CD4-positive, alpha-beta T cell treated with Interferon gamma for 1 hour (primary cell): ENCODE measurements at places on chromosomes 5 and 9.

GRCh38 chr9:72855890-72856523 lies 96.8 kb downstream of the ALDH1A1 start:
- DNase-seq, result no peak

- no peak for DNase-seq
These were observed 116.5 kb upstream of the DAPK1 start for GRCh38 chr9:87381050-87381711.

DNA sequence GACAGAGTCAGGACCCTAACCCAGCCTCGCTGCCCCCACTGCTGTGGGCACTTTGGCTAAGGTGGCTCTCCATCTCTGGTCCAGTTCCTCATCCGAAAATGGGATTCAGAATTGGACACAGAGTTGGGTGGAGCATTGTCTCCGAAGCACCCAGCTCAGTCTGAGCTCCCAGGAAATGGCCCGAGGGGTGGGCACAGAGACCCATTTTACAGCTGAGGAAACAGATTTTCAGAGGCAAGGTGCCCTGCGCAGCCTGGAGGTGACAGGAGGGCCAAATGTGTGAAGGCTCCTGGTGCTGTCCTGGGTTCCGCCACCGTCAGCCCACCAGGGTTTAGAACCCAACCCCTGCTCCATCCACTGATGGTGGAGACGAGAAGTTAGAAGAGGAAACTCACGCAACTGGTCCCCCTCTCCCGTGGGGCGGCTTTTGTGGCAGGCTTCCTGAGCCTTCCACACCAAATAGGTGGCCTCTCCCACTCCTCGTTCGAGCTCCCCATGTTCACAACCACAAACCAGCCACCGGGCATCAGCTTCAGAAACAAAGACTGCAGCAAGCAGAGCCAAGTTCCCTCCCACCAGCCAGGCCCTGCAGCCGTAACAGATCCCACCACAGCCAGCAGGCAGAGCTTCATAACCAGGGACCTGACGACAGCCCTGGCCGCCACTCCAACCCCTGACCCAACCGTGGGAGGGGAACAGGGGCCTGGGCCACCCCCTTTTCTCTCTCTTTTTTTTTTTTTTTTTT lies 90.9 kb upstream of the LMX1B start:
- DNase-seq, result no peak

GRCh38 chr5:142671266-142671665 lies 14.6 kb downstream of the FGF1 start:
- DNase-seq, result no peak

DNA sequence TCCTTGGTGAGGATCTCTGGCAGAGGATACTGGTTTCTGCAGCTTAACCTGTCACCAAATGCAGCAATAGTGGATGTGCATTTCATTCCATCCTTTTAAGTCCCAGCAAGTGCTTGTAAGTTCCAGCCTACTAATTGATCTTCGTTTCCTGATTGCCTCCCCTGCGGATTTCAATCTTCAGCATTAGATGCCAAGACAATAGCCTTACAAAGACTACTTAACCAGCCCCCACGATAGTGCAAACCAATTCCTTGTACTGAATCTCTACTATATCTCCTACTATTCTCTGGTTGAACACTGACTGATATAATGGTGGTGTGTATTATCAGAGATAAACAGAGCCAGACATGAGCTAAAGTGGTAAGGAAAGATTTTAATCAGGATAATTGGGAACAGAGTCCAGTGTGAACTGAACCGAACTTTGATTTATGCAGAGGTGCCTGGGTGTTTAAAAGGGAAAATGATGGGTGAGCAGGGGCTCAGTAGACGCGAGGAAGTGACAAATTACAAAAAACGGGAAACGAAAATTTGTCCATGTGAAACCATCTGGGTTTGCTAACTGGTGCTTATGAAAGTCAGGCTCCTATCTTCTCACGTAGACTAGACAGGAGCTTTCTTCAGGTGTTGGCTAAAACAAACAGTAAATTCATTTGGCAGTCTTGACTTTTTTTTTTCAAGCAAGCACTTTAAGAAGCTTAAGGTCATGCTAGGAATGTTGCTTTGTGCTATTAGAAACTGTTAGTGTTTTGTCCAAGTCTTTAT lies 106.9 kb upstream of the ST8SIA4 start:
- no peak for DNase-seq

GRCh38 chr9:135127718-135128670 lies 40.5 kb downstream of the OLFM1 start:
- DNase-seq, result no peak

DNA sequence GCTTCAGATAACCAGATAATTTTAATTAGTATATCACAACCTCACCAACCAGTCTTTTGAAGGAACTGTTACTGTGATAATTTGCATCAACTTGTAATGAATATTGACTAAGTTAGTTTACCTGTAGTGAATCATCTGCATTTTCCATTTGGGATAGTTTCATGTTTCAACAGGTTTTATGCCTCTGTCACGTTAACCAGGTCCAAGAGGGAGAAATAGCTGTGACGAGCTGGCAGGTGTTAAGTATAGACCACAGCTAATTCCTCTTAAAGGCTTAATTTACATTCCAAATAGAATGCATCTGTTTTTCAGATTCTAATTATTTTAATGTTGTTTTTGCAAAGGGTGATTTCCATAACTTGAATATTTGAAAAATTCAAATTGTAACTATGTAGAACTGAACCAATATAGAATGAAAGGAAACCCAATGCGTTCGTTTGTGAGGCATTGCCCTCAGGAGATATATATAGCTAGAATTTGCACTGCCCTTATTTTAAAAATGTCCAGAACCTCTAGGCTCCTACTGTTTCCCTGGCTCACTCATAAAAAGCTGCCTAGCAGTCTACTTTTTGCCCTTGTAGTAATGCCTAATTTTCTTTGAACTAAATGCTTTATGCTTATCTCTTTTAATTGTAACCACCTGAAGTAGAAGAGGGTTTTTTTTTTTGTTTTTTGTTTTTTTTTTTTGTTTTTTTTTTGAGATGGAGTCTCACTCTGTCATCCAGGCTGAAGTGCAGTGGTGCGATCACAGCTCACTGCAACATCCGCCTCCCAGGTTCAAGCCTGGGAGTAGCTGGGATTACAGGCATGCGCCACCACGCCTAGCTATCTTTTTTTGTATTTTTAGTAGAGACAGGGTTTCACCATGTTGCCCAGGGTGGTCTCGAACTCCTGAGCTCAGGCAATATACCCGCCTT lies 270.5 kb downstream of the SMARCA2 start:
- DNase-seq, result no peak

DNA sequence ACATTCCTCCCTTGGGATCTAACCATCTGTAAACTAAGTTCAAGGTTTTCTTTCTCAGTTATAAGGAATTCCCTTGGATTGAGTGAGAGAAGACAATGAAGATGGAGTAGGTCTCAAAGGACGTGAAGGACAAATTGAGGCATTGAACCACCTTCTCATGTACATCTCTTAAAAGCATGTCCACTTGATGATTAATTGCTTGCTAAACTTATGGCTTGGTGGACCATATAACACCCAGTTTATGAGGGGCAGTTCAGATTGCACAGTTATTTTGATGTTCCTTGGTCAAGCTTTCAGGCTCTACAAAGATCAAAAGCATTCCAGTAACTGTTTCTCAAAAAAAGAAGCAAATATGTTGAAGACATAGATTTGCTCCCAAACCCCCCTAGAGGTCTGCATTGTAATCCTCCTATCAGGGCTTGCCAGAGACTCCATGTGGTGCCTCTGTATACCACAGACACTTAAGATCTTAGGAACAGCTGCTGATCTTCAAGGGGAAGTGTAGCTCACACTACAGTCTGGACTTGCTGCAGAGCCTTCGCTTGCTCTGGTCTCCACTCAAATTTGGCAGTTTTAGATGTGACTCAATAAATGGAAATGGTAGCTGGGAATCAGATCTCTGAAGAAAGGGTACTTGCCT lies 56.9 kb upstream of the ALDH1A1 start:
- DNase-seq, result no peak

DNA sequence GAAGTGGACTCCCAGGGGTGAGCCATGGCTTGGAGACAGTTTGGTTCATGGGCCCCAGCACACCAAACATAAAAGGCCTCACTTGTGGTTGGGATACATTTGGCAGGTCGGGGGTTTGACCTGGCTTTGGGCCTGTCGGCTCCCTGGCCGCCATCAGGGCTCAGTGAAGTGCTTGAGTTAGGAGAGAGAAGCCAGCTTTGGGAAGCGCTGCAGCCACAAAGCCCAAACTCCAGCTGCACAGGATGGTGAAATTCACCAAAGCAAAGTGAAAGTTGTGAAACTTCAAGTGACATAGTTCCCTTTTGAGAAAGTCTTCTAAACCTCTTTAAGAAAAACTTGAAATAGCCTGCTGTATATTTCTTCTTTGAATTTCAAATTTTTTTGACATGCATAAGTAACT lies 27.5 kb downstream of the SLC46A2 start:
- DNase-seq, result no peak

DNA sequence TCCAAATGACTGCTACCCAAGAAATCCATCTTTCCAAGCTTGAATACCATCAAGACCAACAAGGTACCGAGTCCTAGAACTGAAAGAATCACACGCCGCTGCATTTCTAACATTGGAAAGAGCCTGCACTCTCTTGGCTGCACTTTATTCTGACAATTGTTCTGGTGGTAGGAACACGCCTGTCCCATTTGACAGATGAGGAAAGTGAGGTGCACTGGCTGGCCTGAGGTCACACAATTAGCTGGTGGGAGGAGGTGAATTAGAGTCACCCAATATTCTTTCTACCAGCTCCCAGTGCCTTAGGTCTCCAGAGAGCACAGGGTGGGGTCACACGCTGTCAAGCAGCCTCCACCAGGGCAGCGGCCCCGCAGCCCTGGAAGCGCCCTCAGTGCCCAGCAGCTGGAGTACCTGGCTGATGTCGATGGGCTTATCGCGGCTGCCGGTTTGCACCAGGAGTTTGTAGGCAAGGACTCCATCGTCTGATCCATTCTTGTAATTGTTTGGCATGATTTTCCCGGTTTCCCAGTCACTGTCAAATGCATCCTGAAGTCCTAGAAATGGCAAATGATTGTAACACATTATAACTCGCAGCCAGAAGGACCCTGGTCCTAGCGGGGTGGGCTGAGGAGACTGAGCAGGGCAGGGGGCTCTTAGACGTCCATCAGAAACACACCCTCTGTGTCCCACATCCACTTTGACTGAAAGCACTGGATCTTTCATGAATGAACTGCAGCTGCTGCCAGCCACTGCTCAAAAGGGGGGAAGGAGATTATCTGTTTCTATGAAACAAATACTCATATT lies 55.1 kb downstream of the PTCH1 start:
- DNase-seq, result no peak

GRCh38 chr5:96288845-96289185 lies 144.2 kb downstream of the PCSK1 start:
- DNase-seq, result no peak

DNA sequence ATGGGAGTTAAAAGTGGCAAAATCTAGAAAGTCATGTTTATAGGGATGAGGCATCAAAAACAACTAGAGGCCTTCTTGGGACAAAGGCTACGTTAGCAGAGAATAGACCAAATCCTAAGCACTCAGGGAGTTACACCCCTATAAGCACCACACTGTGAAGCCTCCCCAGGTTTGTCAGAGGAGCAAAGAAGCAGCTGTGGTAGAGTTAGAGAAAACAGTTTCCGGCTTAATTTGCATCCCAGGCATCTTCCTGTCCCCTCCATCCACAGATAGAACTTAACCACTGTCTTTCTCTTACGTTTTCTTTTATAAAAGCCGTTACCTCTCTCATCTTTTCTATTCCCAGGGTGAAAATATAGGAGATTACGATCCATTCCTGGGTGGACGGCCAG lies 188.6 kb upstream of the KLF9 start:
- DNase-seq, result no peak

GRCh38 chr5:59368951-59369350 lies 524.6 kb downstream of the PDE4D start:
- DNase-seq, result no peak

GRCh38 chr5:53831496-53831895 lies 271.1 kb downstream of the NDUFS4 start:
- no peak for DNase-seq

GRCh38 chr5:103589357-103589756 lies 26.8 kb upstream of the NUDT12 start:
- DNase-seq, result no peak

DNA sequence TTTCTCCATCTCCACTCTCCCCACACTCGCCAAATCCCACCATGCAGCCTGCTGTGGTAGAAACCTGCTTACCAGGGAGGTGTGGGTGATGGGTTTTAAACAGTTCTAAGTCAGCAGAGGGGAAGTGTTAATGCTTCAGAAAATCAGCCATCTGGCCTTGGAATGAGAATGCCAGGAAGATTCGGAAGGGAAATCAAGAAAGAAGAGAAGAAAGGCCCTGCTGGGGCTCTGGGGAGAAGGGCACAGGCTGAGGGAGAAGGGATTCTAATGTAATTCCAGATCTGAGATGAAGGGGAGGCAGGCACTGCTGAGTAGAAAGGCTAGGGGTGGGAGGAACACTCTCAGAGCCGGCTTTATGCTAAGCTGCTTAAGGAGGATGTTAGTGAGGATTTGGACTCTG lies 434.7 kb upstream of the DMAC1 start:
- DNase-seq, result no peak

GRCh38 chr5:158165647-158166046 lies 306.7 kb upstream of the CLINT1 start:
- DNase-seq, result no peak

DNA sequence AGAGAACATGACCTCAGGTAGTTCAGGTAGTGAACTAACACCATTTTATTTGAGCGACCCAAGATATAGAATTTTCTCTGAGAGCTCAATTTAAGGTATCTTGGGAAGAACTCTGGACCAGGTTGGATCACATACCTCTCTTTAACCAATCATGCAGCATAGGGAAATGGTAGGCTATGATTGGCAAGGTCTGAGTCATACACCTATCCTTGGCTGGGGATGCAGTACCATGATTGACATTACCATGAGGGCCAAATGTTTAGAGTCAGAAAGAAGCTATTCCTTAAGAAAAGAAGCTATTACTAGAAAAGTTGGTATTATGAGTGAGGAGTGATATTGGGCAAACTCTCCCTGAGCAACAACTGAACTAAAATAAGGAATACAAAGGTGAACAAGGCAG lies 258.7 kb downstream of the KCTD16 start:
- DNase-seq, result no peak

GRCh38 chr9:14985419-14985818 lies 75.2 kb upstream of the FREM1 start:
- DNase-seq, result no peak

- DNase-seq, result no peak
These were observed 13.6 kb downstream of the ITGA1 start for GRCh38 chr5:52801329-52801728.

DNA sequence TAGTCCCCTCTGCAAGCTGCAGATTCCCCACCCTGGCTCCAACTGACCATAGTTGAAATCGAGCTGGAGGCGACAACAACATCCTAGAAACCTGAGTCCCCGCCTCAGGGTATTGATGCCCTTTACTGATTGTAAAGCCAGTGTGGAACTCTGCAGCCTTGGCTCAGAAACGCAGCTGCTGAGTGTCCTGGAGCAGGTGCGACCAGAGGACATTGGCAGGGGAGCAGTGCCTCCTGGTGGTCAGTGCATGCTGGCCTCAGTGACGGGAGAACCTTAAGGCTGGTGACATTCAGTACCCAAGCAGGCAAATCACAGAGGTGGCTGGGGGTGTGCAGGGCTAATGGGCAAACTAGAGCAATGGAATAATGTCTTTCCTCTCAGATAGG lies 20.4 kb upstream of the ZNF354B start:
- DNase-seq, result peak; percentile 35

- DNase-seq, result no peak
These were observed 590.9 kb downstream of the PRELID2 start for GRCh38 chr5:145244251-145244650.
